ENCODE measurements at places on chromosomes 2 and 18.

DNA sequence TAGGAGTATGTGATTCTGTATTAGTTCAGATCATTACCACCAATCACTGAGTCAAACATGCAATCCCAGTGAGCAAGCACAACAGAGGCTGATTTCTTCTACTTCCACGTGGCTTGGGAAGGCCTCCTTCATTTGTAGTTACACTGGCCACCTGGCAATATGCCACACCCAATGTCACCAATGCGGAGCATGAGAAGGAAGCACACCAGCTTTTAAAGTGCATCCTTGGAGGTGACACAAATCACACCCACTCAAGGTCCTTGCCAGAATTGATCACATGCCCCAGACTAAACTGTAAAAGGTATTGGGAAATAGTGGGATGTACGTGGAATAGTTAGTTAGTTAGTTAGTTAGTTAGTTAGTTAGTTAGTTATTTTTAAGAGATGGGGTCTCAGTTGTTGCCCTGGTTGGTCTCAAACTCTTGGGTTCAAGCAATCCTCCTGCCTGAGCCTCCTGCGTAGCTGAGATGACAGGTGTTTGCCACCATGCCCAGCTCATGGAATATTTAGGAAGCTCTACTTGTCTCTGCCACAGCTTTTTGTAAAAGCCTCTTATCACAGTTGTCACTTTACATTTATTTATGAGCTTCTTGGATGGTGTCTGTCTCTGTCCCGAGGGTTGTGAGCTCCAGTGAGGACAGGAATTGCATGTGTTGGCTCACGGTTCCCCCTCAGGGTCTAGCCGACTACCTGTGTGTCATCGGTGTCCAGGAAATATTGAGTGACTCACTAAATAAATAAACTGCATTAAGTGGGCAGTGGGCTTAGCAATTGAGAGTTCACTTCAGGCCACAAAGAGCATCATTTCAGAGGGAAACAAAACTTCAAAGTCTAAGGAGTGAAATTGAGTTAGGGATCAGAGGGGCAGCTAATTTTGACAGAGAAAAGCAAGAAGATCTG, 28.1 kb upstream of the CAB39 start:
- DNase-seq: no peak

- DNase-seq: no peak
Measured at GRCh38 chr18:56789004-56789888, 138.1 kb downstream of the WDR7 start.

DNA sequence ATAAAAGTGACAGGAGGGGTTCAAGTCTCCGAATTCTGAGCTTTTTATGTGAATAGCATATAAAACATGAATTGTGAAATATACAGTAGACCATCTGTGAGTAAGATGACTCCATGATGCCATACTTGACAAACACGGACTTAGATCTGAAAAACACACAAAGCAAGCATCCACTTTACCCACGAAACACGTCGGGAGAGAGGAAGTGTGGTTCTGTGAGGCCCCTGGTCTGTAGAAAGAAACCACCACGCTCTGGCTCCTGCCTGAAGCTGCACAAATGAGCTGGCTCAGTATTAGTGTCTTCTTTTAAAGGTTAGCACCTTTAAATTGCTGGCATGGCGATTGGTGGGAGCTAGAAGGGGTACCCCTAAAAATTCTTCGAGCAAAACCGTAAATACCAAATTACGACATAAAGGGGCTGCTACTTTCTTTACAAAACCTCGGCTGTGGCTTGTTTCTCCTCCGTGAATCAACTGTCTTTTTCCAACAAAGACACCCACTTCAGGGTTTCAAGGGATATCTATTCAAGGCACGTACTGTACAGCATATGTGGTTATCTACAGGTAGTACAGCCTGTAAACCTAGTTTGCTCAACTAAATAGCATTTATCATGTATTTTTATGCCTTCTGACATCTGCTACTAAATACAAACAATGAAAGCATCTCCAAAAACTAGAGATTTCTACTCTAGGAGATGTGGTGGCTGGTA, 70.9 kb downstream of the AFF3 start:
- no peak for DNase-seq

- DNase-seq: no peak
Measured at GRCh38 chr2:13768274-13768673, 864.2 kb upstream of the LRATD1 start.

- no peak for DNase-seq
Measured at GRCh38 chr2:165082479-165082878, 121.4 kb downstream of the SCN3A start.

DNA sequence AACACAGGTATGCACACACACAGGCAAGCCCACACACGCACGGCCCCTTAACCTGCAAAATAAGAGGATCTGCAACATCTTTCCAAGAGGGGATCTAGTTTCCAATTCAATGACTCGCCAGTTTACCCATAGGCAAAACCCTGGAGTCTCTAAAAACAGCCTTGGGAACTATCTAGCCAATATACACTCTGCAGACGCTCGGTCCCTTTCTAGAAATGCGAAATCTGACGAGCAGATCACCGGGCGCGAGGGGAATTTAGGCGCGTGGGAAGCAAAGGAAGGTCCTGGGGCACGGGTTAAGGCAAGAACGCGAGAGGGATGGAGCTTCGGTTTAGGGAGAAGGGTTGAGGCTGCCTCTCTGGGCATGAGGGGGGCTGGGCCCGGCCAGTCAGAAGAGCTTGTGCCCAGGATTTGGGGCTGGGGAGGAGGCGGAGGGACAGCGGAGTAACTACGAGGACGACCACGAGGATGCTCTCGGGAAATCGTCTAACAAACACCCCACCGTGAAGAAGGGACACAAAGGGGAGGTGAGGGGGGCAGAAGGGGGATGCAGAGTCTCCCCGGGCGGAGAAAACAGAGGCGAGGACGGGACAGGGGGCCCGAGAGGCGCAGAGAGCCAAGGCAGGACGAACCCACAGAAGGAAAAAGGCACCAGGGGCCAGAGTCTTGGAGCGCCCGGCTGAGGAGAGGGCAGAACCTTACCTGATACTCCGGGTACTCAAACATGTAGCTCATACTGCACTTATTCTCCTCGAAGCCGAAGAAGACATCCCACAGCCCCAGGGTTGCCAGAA, 542 bp downstream of the PGAP1 start:
- no peak for DNase-seq

GRCh38 chr2:16334886-16335603, 330.6 kb downstream of the CYRIA start:
- no peak for DNase-seq

- no peak for DNase-seq
Measured at GRCh38 chr2:120558847-120559246, 176.8 kb upstream of the GLI2 start.

DNA sequence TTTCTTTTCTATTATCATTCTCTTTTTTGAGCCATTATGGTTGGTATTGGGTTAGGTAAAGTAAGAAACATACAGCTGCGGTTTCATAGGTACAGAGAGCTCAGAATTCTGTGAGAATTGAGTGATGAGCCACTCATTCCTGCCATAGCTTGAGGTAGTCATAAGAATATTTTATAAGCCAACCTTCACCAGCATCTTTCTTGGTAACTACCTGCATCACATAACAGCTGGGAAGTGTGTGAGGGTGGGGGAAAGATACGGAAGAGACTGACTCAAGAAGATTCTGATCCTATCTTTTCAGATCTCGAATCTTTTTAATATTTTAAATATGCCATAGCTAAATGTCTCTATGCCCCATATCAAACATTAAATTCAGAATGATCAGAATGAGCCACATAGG, 313.8 kb upstream of the DDX18 start:
- no peak for DNase-seq

GRCh38 chr2:149561309-149561926, 26.2 kb downstream of the MMADHC start:
- DNase-seq: no peak

DNA sequence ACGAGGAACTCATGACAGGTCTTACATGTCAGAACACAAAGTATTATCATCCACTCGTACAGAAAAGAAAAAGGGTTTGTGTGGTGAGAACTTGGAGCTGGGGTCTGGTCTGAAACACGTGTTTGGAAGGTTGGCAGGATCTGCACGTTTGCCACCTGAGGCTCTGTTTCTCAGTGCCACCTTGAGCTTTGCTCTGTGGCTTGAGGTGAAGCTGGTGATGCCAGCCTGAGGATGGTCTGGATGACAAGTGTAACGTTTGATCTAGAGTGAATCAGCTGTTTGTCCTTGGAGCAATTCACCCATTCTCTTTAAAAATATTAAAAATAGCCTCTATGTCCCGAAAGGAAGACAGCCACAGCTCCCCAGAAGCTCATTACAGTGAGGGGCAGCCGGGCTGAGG, 45.4 kb upstream of the KLF11 start:
- no peak for DNase-seq

DNA sequence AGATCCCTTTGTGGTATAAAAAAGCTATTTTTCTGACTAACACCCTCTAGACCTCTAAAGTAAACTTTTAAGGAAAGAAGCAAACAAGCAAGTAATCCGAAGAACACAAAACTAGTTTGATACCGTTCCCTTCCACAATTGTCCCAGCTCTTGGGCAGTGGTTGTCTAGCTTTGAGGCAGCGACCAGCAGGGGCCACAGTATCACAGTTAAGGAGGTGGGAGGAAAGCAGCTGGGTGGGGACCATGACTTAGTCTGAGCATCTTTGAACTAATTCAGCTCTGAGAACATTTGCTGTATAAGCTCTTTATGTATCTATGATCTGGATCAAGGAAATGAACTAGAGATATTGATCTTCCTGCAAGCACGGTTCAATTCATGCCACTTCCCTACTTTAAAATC, 51.0 kb downstream of the SF3B1 start:
- DNase-seq: no peak

DNA sequence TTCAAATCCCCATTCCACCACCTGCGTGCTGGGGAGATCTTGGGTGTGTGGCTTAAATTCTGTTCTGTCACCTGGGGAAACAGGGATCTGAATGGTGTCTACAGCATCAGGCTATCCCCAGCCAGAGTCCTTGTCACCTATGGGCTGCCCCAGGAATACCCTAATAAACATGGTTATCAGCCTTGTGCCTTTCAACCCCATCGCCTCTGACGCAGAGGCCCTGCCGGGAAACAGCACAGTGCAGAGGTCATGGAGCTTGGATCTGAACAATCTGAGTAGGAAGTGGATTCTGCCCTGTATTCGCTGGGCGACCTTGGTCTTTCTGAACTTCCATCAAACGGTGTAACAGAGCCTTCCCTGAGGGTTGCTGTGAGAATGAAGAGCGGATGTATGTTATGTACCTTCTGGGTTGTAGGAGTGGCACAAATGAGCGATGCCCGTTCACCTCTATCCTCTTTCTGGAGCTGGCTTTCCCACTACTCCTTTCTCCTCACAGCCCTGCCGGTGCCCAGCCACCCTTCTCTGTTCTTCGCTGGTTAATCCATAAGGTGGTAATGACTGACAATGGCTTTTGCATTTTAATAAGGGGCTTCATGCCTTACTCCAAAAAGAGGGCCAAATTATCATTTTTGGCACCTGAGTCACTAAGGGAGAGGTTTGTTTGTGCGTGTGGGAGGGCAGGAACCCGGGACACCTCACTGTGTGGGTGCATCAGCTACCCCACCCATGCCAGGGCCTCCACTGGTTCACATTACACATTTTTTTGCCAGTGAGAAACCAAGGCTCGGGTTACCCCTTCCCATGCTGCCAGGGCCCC, 256.5 kb downstream of the MYCN start:
- DNase-seq: no peak
